Fibroblast of lung (primary cell): ENCODE measurements at places on chromosomes 12 and 14. TPM values are rescaled to one million over a fixed set of nuclear protein-coding genes. Genes with fewer than 3 reads are reported as not detected.

DPF3 gene
- total RNA-seq = 3.6 and 13.7 TPM in 2 replicates

GRCh38 chr14:55133416-55133815, 4.4 kb downstream of the LGALS3 start:
- peak; percentile 68 for DNase-seq

- DNase-seq = no peak
These were observed 171.7 kb downstream of the MIPOL1 start for GRCh38 chr14:37369425-37369824.

GRCh38 chr12:132021031-132021871, 71.5 kb downstream of the EP400 start:
- DNase-seq = no peak

- no peak for DNase-seq
These were observed 481 bp downstream of the MAX start for GRCh38 chr14:65101631-65102440.

DNA sequence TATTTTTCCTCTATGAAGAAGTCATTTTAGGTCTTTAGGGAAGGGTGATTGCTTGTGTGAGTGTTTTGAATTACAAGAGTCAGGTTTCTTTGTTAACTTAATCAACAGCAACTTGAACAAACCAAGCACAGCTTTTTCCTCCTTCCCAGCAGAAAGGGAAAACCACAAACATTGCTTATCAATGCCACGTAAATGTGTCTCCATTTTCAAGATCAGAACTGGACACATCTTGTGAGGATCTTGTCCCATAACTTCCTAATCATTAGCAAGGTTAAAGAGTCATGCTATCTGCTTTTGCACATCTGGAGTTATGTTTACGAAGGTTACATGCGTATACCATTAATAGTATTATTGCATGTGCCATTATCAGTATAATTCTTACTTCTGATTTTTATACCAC, 248.0 kb upstream of the FLRT2 start:
- no peak for DNase-seq

DNA sequence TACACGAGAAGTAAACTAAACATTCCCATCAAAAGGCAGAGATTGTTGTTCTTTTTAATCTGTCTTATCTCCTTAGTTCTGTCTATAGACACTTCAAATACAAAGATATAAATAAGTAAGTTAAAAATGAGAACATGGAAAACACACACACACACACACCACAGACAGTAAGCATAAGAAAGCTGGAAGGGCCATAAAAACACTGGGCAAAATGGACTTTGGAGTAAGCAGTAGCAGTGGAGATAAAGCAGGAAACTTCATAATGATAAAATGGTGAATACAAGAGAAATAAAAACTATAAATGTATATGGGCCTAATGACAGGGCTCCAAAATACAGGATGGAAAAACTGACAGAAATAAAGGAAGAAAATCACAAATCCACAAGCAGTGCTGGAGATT, 32.6 kb downstream of the KICS2 start:
- no peak for DNase-seq

RFX4 gene
- not detected in 2 replicates for total RNA-seq

GRCh38 chr14:97718886-97719442, 921.8 kb downstream of the VRK1 start:
- no peak for DNase-seq

DNA sequence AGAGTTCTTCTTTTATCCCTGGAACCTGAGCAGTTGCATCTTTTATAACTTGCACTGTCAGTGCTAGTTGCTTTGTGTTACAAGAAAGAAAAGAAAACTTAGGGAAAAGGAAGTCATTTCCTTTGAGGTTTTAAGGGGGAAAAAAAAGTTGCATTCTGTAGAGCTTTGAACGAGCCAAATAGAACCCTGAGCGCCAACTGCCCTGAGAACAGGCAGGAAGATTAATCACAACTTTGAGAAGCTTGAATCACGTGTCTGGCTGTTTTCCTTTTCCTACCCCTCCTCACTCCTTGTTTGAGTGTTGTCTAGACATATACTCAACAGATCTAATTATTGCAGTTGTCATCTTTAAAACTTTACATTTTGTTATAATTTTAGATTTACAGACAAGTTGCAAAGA, 12.5 kb downstream of the PCNX1 start:
- DNase-seq = peak; percentile 73

- peak; percentile 93 for DNase-seq
These were observed 28.2 kb downstream of the LTBP2 start for GRCh38 chr14:74583689-74584434.

- no peak for DNase-seq
These were observed 946 bp downstream of the RNU4-2 start for GRCh38 chr12:120290609-120291305.

- DNase-seq = no peak
These were observed 3.6 kb downstream of the COQ6 start for GRCh38 chr14:73953731-73954130.

DNA sequence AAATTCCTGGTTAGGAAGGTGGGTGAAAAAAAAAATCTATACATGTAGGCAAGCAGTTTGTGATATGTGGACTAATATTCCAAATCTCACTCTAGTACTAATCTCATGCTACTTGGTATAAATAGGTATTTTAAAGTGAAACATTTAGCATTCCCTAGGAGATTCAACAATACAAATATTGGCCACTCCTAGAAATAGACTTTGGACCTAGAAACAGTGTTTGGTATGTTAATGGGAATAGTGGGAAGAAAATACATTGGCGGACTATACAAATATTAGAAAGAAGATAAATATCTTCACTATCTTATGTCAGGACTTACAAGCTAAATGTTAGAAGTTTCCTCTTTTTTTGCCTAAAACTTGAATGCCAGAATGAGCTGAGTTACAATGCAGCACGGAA, 28.2 kb downstream of the HIGD1C start:
- no peak for DNase-seq

- DNase-seq = no peak
These were observed 283.1 kb downstream of the CACNA1C start for GRCh38 chr12:2335916-2336315.

NELL2 gene
- total RNA-seq = 0.17 and 0.26 TPM in 2 replicates

KRT7 gene
- total RNA-seq = 3.1 and 3.5 TPM in 2 replicates

GRCh38 chr12:32600681-32601080, 78.4 kb upstream of the DNM1L start:
- no peak for DNase-seq

KLRB1 gene
- total RNA-seq = not detected in 2 replicates

- no peak for DNase-seq
These were observed 17.8 kb upstream of the PPP2R5C start for GRCh38 chr14:101743701-101744100.

LIN7A gene
- 9.5 and 22.8 TPM in 2 replicates for total RNA-seq

DNA sequence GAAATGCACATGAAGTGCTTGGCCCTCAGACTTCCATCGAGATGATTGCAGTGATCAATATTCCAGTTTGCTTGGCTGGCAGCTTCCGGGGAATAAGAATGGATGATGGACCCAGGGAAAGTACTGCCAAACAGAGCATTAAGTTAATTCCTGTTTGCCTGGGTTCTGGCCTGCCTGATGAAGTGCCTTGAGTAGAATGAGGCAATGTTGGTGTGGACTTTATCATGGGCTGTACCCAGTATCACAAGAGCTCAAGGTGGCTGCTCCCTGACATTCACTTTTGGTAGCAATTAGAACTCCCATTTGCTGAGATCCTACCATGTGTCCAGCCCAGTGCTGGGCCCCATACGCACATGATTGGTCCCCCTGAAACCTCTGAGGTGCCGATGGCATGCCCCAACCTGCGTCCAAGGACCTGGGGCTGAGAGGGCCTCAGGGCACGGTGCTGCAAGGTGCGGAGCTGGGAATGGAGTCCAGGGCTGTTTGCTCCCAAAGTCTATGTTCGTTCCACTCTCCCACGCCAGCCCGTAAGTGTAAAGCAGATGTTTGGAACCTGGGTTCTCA, 80.7 kb downstream of the SLC25A47 start:
- DNase-seq = no peak

GPX2 gene
- total RNA-seq = not detected in 2 replicates

GRCh38 chr14:99181241-99181640, 90.8 kb downstream of the BCL11B start:
- DNase-seq = no peak

DNA sequence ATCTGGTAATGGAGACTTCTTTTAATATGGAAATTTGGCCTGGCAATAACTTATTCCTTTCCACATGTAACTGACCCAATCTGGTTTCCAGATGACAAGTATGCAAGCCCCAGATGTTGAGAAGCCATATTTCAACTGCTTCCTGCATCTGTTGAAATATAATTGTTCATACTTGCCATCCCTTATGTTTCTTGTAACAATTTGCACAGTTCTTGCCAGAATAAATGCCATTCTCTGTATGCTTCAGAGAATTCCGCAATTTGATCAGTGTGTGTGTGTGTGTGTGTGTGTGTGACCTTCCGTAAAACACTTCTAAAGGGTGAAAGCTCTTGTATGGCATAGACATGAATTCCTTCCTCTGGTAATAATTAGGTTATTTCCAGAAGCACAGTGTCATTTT, 1.8 kb upstream of the CLEC2A start:
- no peak for DNase-seq

DNA sequence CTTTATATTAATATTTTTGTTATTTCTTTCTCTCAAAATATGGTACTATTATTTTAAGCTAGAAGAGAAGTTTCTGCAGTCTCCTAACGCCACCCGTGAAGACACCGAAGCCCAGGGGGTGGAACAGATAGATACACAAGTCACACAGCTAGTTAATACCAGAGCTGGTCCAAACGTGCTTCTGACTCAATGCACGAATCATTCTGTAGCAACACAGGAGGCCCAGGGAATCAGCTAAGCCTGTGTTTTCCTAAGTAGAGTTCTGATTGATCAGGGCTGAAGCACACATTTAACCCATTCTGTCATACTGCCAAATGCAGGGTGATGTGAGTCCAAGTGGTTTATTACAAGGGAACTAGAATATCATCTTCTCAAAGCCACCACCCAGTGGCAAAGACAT, 116.9 kb upstream of the PWP1 start:
- no peak for DNase-seq

RDH16 gene
- 0.17 and 0.26 TPM in 2 replicates for total RNA-seq
